Stimulated activated CD8-positive, alpha-beta memory T cell treated with anti-CD3 and anti-CD28 coated beads, Interleukin-15, amount 100 ng/mL, for 24 hours (primary cell): ENCODE measurements at places on chromosomes 5 and 9.

GRCh38 chr9:89525446-89526374, 27.8 kb upstream of the SEMA4D start:
- DNase-seq = no peak

DNA sequence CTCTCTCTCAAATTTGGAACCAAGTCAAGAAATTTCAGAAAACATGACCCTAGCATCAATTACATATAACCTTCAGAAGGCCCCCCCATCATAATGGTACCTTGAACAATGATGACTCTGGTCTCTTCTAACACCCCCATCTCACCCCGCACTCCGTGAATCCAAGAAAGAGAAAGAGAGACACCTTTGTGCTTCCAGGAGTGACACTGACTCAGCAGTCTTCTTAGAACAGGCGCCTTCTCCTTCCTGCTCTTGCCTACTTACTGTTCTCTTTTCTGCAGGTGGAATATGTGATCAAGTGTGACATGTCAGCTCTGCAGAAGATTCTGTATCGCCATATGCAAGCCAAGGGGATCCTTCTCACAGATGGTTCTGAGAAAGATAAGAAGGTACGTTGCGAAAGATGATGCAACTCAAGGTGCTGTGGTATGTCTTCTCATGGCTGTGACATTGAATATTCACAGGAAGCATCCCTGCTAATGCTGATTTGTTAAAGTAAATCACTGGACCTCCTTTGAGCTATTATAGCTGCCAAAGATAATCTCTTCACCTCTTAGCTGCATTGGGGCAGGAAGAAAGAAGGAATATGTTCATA, 81.3 kb downstream of the SMARCA2 start:
- no peak for DNase-seq

- no peak for DNase-seq
These were observed 156.1 kb downstream of the DENND1A start for GRCh38 chr9:123773783-123774182.

DNA sequence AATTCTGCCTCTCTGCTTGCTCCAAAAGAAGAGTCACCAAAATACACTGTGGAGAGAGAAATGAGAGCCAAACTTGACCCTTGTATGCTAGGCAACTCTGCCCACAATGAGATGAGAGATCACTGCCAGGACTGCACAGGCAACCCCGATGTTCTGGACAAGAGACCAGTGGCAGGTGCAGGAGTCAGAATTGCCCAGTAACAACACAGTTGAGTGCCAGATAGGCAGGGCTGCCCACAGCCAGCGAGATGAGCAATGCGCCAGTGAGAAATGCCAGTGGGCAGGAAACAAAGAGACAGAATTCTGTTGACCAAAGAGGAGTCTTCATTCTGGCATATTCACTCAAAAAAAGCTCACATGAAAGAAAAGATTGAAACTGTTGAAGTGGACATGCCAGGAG, 570.7 kb downstream of the CAAP1 start:
- DNase-seq = no peak

DNA sequence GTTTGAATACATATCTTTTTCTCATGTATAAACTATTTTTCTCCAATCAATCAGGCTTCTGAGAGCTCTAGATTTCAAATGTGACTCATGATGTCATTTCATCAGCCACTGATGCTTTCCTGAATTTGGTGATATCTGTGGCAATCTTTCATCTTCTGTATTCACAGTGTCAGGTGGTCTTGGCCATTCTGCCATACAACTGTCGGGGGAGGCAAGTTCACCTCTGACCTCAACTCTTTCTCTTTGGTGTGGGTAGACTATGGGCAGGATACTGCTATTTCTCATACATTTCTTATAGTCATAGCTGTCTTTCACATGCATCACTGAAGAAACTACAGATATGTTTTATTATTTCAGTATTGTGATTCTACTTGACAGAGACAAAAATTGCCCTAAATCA, 414.1 kb upstream of the MEF2C start:
- DNase-seq = no peak

DNA sequence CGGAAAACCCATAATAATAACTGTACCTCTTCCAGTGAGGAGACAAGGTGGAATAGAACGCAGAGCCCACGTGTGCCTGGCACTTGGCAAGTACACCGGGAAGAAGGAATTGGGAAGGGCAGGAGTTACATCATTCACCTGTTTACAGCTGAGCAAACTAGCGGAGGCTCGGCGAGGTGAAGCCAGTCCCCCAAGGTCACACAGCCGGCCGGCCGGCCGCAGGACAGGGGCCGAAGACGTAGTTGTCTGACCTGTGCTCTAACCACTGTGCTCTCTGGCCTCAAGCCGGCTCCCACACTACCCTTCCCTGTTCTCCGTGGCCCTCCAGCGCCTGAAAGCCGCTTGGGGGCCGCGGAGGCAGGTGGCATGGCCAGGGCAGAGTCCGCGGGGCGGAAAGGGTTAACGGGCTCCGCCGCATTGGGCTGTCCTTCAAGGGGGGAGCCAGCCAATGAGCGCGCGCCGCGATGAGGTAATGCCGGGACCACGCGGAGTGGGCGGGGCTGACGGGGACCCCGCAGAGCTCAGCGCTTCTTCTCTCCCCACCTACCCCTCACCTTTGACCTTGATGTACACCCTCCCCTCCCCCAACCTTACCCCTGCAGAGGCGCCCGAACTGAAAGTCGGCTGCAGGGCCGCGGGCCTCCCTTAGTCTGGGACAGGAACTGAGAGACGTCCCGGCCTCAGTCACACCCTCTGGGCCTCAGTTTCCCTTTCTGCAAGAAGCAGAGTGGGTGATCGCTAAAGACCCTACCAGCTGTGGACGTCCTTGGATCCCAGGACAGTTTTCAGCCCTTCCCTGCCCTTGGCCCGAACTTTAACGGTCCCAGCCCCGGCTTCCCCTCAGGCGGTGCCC, 125.1 kb downstream of the C9orf50 start:
- DNase-seq = peak; percentile 70

DNA sequence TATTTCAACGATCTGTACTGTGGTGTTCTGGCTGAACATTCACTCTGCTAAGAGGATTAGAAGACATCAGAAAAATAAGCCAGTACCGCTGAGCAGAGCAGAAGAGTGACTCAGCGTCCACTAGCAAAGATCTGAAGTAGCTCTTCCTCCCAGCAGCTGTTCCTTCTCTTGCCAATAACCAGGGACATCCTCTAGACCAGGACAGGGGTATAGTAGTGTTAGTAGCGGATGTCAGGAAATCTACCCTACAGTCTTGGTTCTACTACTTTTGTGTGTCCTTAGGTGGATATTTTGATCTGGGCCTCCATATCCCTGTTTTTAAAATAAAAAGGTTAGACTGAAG, 103.6 kb downstream of the TSSK1B start:
- DNase-seq = no peak

DNA sequence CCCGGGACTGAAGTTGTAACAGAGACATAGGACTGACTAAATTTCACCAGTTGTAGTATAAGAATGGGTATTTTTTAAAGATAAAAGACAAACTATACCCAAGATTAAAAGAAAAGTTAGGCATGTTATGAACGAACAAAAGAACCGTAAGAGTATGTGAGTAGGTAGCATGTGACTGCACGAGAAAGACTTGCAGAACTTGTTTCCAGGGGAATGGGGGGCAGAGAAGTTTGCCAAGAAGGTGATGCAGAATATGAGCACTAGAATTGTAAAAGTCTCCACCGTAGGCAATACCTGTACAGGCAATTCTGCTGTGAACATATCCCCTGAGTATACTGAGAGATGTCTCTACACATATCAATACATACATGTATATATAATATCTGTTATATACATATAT, 614.7 kb downstream of the PRELID2 start:
- no peak for DNase-seq

DNA sequence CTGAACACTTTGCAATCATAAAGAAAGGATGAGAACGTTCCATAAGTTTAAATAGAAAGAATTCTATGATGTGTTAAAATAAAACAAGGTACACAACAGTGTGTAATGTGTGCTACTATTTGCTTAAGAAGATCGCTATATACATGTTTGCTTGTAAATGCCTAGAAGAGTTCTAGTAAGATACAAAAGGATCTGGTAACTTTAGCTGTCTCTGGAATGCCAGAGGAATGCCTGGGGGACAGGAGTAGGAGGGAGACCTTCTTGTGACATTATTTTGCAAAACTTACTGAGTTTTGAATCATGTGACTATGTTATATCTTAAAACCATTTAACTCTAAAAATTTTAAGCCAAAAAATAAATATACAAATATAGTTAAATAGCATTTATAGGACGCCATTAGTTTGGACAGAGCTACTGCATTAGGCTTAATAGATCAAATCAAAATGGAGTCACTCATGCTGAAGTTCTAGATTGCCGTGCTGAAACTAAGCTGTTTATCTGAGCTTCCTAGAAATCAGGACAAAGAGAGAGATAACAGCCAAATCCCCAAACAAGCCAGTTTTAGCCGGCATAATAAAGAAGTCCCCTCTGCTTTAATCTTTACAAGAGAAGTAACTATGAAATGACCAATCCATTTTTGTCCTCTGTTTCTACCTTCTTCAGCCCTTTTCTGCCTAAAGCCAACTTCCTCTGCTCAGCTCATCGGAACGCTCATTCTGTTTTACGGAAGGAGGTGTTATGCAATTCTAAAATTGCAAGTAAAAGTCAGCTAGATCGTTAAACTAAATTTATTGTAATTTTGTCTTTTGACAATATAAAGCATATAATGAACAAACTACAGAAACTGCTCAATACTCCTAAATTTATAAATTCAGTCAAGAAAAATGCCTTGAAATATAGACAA, 44.8 kb downstream of the LIX1 start:
- DNase-seq = no peak

DNA sequence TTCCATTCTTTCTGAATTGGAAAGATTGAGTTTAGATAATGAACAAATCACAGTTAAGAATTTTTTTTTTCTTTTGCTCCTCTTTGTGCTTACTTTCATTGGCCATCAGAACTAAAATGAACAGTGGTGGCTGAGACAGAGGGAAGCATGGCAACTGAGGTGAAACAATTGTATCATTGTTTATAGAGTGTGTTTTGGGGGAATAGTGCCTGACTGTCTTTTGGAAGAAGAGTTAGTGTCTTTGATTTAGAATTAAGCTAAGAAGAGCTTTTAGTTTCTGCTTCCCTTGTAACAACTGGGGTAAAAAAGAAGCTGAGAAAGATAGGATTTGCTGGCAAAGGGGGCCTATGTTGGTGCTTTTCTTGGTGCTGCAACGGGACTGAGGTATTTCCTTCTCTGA, 24.0 kb downstream of the HSD17B4 start:
- DNase-seq = no peak

DNA sequence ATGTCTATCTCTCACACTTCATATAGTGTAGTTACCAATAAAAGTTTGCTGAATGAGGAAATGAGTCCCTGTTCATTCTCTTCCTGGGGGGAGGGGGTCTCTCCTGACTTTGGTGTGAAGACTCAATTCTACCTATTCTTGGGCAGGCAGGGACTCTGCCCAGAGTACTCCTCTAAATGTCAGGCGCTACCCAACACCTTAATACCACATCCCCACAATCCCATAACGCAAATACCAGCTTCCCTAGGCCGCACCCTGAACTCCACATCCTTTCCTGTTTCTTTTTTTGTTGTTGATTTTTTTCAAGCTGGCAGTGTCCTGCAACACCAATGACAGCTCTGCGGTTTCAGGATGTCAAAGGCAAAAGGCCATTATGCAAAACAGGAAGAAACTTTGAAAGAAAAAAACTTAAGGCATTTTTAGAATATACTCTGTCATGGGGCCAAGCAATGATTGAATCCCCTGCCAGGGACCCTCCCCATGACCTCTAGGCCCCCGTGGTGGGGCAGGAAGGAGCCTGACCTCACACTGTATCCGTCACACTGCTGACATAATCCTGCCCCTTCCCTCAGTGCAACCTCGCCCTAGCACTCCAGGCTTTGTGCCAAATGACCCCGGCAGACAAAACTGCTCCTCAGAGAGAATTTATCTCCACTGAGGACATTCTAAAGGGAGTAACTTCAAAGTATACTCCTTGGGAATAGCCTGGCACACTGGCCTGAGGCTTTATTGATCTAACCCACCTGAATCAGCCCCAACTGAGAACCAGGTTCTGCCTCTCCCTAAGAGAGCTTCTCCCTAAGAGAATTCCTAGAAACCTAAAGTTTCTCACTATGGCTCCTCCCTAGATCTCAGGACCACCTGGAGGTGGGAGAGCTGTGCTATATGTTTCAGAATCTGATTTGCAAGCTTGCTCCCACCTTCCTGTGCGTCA, 8.0 kb downstream of the B4GALT1 start:
- DNase-seq = no peak

GRCh38 chr5:10786835-10787234, 25.8 kb upstream of the DAP start:
- no peak for DNase-seq

- no peak for DNase-seq
These were observed 105.5 kb downstream of the PDE6A start for GRCh38 chr5:149838881-149839739.

- no peak for DNase-seq
These were observed 663.8 kb upstream of the CDH9 start for GRCh38 chr5:27701931-27702903.

GRCh38 chr5:10518347-10518746, 45.5 kb upstream of the ANKRD33B start:
- no peak for DNase-seq

DNA sequence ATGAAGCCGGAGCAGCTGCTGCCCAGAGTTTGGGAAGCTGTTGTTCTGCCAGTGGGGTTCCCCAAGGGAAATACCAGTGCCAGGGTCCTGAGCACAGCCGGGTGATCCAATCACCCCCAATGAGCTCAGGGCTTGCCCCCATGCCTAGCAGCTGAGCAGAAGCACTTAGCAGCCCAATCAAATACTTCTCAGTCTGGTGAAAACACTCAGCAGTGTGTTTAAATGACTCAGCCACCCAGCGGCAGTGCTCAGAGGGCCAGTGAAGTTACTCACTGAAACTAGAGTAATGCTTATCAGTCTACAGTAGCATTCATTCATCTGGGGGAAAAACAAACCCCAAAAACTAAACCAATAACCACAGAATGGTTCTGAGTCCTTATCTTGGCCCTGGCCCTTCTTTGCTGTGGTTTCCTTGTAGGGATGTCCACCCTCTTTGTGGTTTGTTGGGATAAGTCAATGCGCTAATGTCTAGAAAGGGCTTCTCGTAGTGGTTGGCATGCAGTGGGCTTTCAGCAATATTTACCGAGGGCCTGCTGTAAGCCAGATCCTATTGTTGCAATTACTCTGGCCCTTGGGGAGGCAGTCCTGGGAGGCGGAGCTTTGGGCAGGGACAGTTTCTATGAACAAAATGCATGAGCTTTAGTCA, 43.1 kb downstream of the LHX2 start:
- DNase-seq = no peak

GRCh38 chr5:96121364-96121763, 159.7 kb upstream of the ELL2 start:
- DNase-seq = no peak

DNA sequence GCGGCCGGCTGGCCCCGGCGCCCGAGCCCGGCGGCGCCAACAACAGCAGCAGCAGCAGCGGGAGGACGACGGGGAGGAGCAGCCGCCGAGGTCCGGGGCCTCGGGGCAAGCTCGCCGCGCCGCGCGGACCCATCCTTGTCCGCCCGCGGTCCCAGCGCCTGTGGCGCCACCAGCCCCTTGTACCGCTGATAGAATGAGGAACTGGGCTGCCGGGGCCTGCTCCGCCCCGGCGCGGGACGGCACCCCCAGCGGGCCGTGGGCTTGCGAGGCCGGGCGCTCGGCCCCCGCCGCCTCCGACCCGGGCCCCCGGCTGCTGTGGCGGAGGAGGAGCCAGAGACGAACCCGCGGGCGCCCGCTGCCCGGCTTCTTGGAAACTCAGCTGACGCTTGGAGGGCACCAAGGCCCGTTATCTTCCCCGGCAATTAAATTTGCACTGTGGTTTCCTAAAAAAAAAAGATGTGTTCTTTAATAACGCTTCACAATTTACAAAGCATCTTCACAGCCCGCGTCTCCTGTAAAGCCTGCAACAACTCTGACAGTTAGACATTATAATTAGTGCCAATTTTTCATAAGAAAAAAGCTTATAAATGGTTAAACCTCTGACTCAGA, at the start of gene ARSB:
TSS of gene ARSB (minus strand) at position 195 of the 609 bp plus-strand sequence. CDS start at position 133, 62 bp downstream.
- DNase-seq = peak; percentile 31
